ENCODE measurements at places on chromosomes 16 and 17. TPM values are rescaled to one million over a fixed set of nuclear protein-coding genes. Genes with fewer than 3 reads are reported as not detected.
A peak's percentile ranks its signal among the peaks of the same experiment; 100 is the strongest.

- no peak for DNase-seq
Measured at GRCh38 chr17:30942308-30943079, 20.7 kb downstream of the ADAP2 start.

- no peak for DNase-seq
Measured at GRCh38 chr16:81647527-81647926, 131.6 kb upstream of the PLCG2 start.

- no peak for DNase-seq
Measured at GRCh38 chr16:73232555-73233328, 184.8 kb upstream of the ZFHX3 start.

DNA sequence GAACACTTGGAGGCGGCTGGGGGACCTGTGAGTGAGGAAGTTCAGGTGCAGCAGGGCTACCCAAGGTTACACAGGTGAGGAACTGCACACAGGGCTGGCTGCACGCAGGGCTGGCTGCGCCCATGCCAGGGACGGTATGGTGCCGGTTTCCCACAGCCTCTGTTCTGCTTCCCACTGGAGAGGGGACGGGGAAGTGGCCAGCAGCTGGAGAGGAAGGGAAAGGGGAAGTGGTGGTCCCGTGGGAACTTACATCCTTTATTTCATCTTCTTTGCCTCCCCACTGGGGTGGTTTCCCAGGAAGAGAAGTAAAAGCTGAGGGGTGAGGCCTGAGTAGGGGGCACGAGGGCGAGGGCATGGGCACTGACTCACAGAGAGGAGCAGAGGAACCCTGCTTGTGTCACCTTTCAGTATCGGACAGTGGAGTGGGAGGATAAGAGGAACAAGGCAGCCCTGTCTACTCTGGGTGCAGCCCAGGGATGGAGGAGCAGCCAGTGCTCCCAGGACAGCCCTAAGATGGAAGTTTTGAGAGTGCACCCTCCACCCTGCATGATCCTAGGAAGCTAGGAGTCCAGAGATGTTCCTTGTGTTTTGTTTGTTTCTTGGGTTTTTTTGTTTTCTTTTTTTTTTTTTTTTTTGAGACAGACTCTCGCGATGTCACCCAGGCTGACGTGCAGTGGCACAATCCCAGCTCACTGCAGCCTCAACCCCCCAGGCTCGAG lies 25.5 kb upstream of the CDH1 start:
- DNase-seq = no peak

GRCh38 chr17:49508866-49509587 lies 13.9 kb downstream of the NGFR start:
- no peak for DNase-seq

- no peak for DNase-seq
Measured at GRCh38 chr17:61010661-61011170, 333.1 kb downstream of the BCAS3 start.

GRCh38 chr17:72590882-72591281 lies 470.1 kb downstream of the SOX9 start:
- DNase-seq = no peak

GRCh38 chr17:29444589-29444988 lies 54.4 kb downstream of the TAOK1 start:
- DNase-seq = peak; percentile 53

DNA sequence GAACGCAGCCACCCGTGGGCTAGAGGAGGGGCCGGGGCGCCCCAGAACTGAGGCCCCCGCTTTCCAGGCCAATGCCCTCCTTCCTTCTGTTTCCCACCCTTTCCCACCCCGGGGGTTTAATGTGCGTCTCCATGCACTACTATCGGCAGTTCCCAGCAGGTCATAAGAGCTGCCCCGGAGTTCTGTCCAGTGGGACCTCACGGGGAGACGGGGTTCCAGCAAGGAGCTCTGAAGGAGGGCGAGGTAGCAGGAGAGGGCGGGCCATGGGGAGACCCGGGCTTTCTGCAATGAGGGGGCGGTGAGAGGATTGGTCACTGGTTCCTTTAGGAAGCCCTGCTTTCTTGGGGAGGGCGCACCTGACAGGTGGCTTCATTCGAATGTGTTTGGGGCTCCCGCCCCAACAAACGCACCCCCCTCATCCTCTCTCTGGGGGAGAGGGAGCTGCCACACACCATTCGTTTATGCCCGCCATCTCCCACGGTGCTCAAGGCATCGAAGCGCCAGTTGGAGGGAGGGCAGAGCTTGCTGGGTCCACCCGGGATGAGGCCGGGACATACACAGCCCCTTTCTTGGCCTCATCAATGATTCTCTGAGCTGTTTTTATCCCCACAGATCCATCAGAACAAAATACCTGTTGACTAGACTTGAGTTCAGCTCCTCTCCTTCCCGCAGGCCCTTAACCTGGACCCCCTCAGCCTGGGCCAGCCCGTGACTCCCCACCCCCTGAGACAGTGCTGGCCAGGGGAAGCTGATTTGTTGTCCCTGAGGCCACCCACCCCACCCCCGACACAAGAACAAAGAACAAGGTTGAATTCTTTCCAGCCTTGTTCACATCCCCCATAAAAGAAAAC lies 44.1 kb downstream of the SLC7A5 start:
- DNase-seq = no peak

DNA sequence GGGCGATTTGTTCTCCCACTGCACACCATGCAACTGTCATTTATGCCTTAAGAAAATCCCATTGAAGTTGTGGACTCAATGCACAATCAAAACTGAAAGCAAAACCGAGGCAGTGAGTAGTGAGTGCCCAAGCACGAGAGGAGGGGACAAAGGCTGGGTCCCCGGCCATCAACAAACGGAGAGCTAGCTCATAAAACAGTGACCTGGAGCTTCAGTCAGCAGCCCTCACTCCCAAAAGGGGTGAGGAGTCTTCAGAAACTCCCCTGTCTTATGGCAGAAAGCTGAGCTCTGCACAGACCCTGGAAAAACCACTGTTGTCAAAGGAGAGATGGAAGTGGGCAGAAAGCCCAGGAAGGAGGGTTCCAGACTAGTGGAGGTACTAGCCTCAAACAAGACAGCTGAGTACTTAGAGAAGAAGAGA lies 96.9 kb downstream of the ADCY9 start:
- peak; percentile 40 for DNase-seq

DNA sequence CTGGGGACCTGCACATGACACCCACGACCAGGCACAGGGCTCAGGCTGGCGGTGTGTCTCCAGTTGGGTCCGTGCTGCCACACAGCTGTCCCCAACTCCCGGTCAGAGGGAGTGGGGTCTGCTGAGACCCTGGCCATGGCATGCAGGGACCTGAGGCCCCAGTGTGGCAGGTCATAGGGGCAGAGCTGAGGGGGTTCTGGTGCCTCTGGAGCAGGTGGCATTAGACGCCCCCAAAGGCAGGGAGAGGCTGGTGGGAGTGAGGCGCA lies 4.2 kb downstream of the NUBP2 start:
- no peak for DNase-seq

GNAO1 gene
- not detected for total RNA-seq

Measured in endothelial cell of umbilical vein (primary cell).